COR-L47 (cell line): ENCODE measurements at places on chromosomes 6 and 20.
A peak's percentile ranks its signal among the peaks of the same experiment; 100 is the strongest.

DNA sequence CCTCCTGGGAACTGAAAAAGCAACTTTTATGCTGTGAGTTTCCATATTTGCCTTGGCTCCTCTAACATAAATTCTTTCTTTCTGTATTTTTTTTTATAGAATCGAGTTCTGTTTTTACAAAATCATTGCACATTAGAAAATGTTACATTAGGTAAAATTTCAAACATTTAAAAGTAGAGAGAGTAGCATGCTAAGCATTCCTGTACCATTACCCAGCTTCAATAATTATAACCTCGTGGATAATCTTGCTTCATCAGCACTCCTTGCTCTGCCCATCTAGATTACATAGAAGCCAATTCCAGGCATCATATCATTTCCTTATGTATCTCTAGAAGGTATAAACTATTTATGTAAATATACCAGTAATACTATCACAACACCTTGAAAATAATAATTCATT, 15.4 kb upstream of the FBXO30 start:
- DNase-seq = no peak

DNA sequence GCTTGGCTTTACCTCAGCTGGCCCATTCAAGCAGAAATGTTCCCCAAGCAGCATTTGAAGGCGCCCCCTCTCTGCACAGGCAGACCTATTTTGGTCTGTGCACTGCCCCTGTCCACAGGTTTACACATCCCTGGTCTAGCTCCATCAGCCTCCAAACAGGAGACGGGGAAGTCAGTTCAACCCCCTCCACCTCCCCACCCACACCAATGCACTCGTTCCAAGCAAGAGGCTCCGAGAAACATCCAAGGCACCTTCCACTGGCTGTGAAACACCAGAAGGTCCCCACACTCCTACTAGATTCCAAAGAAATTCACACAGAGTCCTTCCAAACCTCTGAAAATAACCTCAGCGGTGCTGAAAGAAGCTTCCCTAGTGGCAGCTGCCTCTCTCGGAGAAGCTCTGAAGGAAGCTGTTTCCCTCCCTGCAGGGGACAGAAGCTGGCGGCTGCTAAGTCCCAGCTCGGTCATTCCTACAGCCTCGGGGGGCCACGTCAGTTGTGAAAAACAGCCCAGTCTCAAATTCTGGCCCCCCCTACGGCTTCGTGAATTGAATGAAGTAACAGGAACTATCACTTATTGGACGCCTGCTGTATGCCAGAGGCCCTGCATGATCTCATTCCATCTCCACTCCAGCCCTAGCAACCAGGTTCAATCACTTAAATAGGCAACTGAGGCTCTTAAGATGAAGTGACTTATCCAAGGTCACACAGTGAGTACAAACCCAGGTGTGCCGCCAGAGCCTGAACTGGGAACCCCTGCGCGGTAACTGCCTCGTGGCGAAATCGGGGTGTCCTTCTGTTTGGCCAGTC, 815 bp downstream of the SPATA2 start:
- DNase-seq = no peak

GRCh38 chr20:11912659-11913415, 4.9 kb upstream of the BTBD3 start:
- no peak for DNase-seq

DNA sequence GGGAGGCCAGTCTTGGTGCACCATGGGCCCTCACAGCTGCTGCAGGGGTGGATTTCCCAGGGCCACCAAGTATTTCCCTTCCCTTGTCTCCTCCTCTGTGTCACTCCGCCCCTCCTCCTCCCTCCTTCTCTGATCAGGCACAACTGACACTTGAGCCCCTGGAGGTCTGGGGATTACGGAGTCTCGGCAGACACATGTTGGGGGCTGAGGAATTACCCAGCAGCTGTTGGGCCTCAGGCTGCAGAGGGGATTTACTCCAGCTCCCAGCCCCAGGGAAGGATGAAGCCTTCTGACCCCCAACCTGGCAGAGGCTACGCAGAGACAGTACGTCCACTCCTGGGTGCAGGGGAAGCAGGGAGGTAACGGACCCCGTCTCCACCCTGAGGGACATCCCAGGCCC, 420.5 kb upstream of the SULF2 start:
- no peak for DNase-seq

- DNase-seq = no peak
Observed at GRCh38 chr20:21104921-21105320, 1.2 kb downstream of the LINC00237 start.

DNA sequence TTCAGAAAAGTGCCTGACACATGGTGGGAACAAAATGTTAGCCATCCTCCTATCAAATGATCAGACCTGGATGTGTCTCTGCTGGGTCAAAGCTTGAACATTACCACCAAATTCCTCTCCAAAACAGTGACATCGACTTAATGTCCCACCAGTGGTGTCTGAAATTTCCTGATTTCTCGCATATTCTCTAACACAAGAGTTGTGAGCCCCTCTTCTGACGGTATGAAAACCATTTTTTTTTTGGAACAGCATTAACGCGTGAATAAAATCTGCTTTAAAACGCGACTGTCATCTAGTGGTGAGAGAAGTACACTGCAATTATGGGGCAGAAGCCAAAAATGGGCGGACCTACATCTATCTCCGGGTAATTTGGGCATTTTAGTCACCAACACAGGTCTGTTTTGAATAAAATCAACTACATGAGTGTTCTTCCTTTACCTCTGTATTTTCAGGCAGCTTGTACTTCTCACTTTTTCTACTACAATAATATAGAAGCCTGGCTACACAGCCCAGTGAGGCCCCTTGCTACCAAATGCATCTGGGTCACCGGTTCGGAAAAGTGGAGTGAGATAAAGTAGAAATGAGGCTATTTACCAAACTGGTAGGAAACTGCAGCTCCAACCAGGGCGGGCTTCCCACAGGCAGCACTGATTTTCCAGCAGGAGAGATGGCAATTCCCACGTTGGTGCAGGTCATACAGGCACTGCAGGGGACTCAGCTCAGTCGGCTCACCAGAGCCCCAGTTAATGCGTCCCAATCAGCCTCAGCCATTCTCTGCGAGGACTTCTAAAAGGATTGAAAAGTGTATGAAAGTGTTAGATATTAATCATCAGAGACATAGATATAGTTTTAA, 27.4 kb downstream of the MGME1 start:
- DNase-seq = peak; percentile 54

DNA sequence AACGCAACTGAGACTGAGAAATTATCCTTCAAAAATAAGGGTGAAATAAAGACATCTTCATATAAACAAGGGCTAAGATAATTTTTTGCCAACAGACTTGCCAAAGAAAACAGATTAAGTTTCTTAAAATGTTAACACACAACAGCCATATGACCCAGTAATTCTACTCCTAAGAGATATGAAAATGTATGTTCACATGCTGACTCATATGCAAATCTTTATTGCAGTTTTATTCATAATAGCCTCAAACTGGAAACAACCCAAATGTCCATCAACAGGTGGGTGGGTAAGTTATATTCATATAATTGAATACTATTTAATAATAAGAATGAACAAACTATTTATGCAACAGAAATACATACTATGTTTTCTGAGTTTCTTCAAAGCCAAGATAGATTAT, 140.1 kb downstream of the REV3L start:
- no peak for DNase-seq

DNA sequence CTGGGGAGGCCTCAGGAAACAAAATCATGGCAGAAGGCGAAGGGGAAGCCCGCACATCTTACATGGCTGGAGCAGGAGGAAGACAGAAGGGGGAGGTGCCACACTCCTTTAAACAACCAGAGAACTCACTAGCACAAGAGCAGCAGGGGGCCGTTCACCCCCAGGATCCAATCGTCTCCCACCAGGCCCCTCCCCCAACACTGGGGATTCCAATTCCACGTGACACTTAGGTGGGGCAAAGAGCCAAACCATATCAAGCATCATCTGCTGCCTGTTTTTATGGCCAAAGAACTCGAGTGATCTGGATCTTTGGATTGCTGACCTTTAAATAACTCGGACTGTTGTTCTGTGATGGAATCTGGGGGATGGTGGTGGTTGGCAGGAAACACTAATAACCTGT, 28.0 kb downstream of the PNLDC1 start:
- DNase-seq = no peak

- DNase-seq = no peak
Observed at GRCh38 chr20:32741151-32741550, 2.1 kb downstream of the COMMD7 start.

DNA sequence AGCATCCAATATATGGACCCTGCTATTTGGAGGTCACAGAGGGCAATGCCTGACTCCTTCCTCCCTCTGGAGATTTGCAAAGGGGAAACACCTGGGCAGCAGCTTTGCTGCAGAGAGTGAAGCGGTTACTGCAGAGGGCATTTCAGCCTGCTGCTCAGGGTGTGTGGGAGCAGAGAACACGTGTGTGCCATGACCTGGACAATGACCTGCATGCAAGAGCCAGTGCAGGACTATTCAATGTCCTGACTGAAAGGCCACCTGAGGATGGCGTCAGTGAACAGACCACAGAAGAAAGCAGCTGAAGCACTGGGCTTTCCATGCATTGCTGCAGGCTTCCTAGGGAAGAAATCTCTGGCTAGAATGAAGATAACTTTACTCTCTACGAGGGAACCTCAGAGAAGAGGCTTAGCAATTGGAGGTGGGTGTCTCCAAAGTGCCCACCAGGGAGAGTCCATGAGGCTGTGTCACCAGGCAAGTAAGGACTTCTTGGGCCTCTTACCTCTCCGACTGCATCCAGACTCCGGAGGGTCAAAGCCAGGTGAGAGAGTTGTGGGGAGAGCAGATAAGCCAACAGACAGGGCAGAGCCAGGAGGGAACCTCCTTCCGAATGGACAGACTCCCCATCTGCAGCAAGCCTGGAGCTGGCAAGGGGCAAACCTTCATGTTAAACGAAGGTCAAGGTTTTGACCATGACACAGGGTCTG, 52.9 kb upstream of the PMEPA1 start:
- no peak for DNase-seq

DNA sequence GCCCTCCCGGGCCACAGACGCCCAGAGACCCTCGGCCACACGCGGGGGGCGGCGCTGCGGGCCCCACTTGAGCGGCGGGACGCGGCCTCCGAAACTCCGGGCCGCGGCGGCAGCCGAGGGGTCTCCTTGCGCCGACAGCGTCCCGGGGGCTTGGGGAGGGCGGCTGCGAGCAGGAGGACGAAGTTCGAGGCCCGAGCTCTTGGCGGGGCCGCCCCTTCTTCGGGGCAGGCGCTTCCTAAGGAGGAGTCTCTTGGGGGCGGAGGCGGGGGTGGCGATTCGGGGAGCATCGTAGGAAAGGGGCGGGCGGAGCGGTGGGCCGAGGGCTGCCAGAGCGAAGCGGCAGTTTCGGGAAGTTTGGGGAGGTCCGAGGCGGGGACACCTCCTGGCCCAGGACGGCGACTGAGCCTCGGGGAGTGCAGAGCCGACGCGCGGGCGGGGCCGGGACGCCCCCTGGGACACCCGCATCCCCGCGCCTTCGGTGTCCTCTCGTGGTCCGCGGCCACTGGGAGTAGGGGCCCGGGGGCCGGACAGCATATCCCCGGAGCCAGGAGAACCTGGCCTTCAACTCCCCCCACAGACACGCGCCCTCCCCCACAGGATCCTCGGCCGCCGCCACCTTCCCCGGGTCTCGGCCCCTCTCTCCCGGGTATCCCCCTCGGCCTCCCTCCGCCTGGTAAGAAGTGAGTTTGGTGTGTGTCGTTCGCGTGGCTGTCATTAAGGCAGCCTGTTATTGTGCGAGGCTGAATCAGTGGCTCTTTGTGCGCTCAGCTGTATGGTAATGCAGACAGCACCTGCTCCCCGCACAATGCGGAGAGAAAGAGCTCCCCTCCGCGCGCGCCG, 613 bp upstream of the DLL1 start:
- DNase-seq = peak; percentile 67

DNA sequence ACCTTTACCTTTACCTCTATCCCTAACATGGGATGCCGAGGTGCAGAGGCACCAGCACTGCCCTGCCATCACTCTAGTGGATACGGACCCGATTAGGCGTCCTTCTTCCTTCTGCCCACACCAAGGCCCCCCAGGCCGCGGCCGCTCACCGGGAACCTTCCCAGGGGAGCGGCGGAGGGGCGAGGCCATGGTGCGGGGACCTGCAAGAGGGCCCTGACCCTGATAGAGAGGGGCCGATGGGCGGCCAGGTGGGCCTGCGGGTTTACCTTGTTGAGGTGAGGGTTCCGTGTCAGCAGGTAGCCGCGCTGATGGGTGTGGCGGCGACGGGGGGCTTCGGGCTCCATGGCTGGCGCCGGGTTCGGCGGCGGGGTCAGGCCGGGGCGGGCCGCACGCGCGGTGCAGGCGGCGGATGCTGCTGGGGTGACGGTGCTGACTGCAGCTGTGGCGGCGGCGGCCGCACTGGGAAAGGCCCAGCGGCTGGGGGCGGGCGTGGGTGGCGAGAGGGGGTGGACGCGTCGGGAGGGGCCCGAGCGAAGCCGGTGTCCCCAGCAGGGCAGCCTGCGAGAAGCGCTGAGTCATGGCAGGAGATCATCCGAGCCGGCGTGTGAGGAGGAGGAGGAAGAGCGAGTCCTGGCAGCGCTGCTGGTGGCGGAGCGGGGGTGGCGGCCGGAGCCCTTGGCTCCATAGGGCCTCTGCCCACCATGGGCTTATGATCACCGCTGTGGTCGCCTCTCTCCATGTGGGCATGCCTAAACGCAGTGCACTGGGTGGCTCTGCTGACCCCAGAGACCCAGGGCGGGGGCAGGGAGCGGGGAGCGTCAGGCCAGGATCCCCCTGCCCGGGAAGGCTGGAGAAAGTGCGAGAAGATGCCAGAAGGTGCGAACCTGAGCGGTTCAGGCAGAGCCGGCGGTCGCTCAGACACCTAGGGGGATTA, at the start of gene ME1:
ME1 (minus strand) TSS at position 441 of the 934 bp plus-strand sequence; CDS start at position 344, 97 bp downstream.
- DNase-seq = peak; percentile 28

- no peak for DNase-seq
Observed at GRCh38 chr6:15769511-15770018, 106.7 kb upstream of the DTNBP1 start.

DNA sequence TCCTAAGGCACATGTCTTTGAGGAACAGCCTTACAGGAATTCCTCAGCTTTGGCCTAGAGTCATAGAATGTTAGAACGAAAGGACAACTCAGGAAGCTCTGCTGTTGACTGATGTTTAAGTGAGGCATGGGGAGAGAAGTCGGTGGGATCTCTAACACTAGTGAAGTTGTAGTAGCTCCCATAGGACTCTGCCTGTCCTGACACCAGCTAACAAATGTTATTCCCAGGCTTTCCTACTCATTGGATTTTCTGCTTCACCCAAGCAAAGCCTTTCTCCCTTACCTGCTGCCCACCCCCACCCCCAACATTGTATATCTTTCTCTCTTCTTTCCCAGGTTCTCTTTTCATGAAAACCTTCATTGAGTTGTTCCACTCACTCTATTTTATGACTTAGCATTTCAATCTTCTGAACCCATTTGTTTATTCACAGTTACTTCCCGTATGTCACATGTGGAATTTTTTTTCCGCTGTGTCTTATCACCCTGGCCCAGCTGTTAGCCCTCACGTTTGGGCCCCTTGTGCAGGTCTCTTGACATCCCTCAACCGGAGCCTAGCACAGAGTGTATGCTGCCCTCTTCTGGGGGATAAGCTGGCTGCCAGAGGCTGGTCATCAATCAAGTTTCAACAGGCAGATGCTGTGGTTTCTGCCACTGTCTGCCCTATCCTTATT, 39.2 kb upstream of the RNF8 start:
- no peak for DNase-seq

- no peak for DNase-seq
Observed at GRCh38 chr20:5829241-5829809, 79.1 kb downstream of the SHLD1 start.

GRCh38 chr20:58146746-58147140, 81.7 kb downstream of the ANKRD60 start:
- DNase-seq = no peak

- DNase-seq = no peak
Observed at GRCh38 chr6:39199231-39199940, 29.9 kb downstream of the KCNK5 start.

GRCh38 chr6:37381579-37381978, 27.8 kb downstream of the RNF8 start:
- DNase-seq = peak; percentile 91

GRCh38 chr6:70763754-70764510, 96.2 kb downstream of the SMAP1 start:
- no peak for DNase-seq
